ENCODE measurements at places on chromosomes 11 and 22. TPM values are rescaled to one million over a fixed set of nuclear protein-coding genes. Genes with fewer than 3 reads are reported as not detected.
A peak's percentile ranks its signal among the peaks of the same experiment; 100 is the strongest.

The HEPHL1 gene
- total RNA-seq, result 0.06 TPM

The CD3D gene
- 1.0 TPM for total RNA-seq

The OR51B2 gene
- 4.4 TPM for total RNA-seq

The CATSPER1 gene
- total RNA-seq, result 13.7 TPM

DNA sequence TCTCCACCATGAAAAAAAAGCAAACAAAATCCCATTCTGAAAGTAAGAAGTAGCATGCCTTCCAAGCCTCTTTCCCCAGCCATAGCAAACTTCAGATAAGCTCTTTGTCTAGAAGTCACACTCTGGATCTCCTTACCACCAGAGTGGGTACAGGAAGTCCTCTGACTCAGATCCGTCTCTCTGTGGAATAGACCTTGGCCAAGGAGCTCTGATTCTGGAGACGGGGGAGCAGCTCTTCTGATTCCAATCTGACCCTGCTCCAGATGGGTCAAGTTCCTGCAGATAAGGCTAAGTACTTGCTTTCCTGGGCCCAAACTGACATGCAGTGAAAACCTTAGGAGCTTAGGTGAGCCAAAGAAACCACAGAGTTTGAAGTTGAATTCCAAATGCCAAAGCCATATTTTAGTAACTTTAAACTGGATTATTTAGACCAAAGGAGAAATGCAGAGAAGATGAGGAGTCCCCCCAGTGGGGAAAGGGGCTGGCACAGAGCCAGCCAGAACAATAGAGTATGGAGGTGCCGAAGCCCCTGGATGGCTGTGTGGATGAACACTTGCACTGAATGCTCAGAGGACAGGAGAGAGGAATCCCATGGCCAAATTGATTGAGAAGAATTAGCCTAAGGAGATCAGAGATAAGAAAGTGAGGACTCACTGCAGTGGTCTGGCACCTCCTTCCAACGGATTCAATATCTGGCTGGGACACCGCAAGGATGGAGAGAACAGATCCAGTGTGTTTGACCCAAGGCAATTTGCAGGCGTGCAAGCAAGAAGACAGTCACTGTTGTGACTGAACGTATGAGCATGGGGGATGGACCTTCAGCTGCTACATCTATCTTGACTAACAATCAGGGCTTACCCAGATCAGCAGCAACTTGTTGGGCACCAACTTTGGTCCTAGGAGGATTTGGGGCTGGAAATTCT lies 54.9 kb downstream of the ENDOD1 start:
- DNase-seq, result peak; percentile 65

- DNase-seq, result no peak
These were observed 29.0 kb upstream of the ALX4 start for GRCh38 chr11:44338698-44339529.

The KCNE3 gene
- total RNA-seq, result not detected

DNA sequence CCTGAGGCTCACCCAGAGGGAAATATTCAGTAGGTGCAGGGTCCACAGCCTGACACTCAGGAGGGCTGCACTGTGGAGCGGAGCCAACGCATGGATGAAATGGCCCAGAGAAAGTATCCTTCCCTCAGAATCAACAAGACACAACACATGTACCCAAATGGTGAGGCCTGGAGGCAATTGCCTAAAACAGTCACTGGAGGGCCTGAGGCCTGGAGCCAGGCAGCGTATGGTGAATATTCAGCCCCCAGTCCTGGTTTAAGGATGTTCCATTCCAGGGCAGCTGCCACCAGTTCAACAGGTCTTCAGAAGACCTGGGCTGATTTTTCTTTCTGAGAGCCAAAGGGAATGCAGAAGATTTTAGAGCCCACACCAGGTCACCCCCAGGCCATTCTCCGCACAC lies 264.8 kb downstream of the INSC start:
- no peak for DNase-seq

DNA sequence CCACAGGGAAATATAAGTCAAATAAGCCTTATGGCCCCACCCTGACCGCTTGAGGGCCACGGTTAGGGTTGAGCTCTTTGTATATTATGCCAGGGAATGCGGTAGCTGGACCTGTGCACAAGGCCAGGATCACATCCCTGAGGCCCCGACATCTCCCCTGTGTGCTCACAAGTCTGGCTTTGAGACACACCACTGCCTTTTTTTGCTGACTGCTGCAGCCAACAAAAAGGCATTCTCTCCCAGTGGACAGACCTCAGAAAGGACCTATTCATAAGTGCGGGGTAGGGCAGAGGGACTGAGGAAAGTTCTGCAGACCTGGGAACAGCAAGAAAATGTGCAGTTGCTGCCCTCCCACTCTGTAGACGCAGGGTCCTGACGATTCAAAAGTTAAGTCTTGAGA lies 3.4 kb upstream of the SIDT2 start:
- no peak for DNase-seq

- no peak for DNase-seq
These were observed 62.9 kb upstream of the CLDN5 start for GRCh38 chr22:19586922-19587684.

- peak; percentile 54 for DNase-seq
These were observed 80.1 kb upstream of the BIRC3 start for GRCh38 chr11:102237096-102237735.

- no peak for DNase-seq
These were observed 129.7 kb downstream of the TRIM44 start for GRCh38 chr11:35792148-35792845.

The CHRM1 gene
- not detected for total RNA-seq

DNA sequence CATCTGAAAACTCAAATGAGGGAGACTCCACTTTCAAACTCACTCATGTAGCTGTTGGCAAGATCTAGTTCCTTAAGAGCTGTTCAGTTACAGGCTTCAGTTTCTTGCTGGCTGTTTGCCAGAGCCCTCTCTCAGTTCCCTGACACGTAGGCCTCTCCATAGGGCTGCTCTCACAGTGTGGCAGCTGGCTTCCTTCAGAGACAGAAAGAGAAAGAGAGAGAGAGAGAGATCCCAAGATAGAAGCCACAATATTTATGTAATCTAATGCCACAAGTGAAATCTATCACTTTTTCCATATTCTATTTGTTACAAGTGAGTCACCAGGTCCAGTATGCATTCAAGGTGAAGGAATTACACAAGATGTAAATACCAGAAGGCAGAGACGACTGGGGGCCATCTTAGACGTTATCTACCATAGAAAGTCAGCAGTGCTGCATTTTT lies 168.8 kb downstream of the RCN1 start:
- peak; percentile 57 for DNase-seq

The BET1L gene
- total RNA-seq, result 15.2 TPM

The LTO1 gene
- 18.6 TPM for total RNA-seq

GRCh38 chr22:24009227-24010017 lies 1.7 kb upstream of the CABIN1 start:
- no peak for DNase-seq

DNA sequence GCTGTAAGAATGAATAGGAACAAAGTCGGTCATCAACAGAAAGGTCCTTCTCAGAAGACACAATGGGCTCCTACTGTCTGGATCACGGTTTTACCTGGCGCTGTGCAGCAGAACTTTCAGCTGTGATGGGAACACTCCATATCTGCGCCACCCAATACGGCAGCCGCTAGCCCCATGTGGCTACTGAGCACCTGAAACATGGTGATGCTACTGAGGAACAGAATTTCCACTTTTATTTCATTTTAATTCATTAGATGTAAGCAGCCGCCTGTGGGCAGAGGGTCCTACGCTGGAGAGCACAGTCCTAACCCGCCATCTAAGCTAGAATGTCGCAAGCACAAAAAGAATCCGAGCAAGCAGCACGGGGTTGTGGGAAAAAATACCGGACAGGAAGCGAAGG lies 2.7 kb downstream of the SULT4A1 start:
- DNase-seq, result no peak

The ESAM gene
- 0.66 TPM for total RNA-seq

GRCh38 chr11:3184732-3185347 lies 19.7 kb upstream of the OSBPL5 start:
- DNase-seq, result no peak

The OR5B21 gene
- total RNA-seq, result not detected

The FDXACB1 gene
- total RNA-seq, result 7.0 TPM

DNA sequence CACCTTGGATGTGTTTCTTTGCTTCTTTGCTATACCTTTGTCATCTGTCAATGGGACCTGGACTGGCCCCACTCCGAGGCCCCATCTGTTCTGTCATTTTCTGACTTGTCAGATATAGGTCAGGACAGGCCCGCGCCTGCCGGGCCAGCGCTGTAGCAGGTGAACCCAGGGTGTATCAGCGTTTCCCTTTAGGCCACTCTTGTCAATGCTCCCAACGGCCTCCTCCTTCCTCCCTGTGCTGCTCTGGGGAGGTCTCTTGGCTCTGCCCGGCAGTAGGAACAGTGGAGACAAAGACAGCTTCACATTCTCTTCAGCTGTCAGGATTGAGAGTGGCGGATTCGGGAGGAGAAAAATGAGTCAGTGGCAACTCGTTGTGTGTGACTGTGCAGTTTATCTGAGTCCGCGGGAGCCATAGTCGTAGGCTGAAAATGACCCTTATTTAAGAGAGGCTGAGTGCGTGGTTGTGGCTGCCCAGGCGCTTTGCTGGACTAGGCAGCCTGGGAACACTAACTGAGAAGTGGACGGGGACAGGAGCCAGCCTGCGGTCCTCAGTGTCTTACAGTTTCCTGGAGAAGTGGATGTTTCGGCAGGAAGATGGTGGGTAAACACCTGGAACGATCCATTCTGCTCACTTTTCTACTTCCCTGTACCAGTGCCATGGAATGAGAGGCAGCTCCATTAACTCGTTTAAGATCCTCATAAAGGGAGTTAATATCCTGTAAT lies 102.3 kb downstream of the PRR5L start:
- DNase-seq, result no peak
